ENCODE measurements at places on chromosomes 4 and X. TPM values are rescaled to one million over a fixed set of nuclear protein-coding genes. Genes with fewer than 3 reads are reported as not detected.

- no peaks in the 10 kb centered on the region for H3K27me3 ChIP-seq
- H3K4me1 ChIP-seq = peaks cover 13% of the 10 kb centered on the region
- no peak for DNase-seq
- H3K27ac ChIP-seq = no peak overlapping the region
Observed at GRCh38 chr4:8266508-8266907, 3.0 kb upstream of the HTRA3 start.

DNA sequence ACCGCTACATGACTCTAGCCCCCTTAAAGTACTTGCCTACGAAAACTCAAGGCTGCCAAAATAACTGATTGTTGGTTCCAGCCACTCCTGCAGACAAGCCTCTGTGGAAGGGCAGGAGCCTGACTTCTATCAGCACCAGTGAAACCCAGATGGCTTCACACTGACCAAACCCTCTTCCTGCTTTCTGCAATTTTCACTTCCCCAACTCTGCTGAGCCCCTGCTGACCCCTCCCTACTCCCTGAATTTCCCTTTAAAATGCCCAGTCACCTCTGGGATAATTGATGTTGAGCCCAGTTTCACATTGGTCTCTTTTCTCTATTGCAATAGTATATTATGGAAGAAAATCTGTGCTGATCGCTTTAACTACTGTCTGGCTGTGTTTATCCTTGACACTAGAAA is 61.6 kb upstream of the STS start:
- no peaks in the 10 kb centered on the region for H3K36me3 ChIP-seq
- no peaks in the 10 kb centered on the region for H3K4me1 ChIP-seq
- no peak overlapping the region for H3K27ac ChIP-seq
- DNase-seq = no peak

DNA sequence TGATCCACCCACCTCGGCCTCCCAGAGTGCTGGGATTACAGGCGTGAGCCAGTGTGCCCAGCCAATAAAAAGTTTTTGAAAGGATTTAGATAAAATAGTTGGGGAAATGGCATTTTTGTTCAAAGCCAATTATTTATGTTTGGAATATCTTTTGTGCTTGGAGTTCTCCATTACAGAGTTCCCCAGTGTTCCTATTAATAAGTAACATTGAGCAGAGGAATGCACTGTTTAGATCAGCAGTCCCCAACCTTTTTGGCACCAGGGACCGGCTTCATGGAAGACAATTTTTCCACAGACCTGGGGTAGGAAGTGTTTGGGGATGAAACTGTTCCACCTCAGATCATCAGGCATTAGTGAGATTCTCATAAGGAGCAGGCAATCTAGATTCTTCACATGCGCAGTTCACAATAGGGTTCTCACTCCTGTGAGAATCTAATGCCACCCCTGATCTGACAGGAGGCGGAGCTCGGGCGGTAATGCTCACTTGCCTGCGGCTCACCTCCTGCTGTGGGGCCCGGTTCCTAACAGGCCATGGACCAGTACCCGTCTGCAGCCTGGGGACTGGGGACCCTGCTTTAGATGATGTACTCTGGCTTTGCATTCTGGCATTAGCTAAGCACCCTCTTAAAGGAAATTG is 8.3 kb downstream of the PKD2 start:
- DNase-seq = no peak

GRCh38 chrX:133335027-133335426 is 80.3 kb downstream of the GPC4 start:
- H3K27ac ChIP-seq = no peak overlapping the region
- no peak for DNase-seq

DNA sequence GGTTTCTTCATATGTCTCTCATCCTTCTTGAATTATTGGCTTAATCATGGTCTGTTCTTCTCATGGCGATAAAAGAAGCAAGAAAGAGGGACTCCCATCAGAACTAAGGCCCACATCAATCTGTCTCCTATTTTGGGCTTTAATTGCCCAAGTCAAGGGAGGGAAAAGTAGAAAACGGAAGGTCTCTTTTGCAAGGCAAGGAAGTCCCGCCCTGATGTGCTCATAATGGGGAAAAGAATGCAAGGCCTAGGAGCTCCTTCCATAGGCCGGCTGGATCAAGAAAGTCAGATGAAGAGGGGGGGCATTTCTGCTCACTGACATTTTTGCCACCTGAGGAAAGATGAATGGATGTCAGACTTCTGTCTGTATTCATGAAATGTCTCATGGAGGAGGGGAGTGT is 127.7 kb upstream of the RPS6KA3 start:
- no peaks in the 10 kb centered on the region for H3K4me1 ChIP-seq
- no peaks in the 10 kb centered on the region for H3K27me3 ChIP-seq

DNA sequence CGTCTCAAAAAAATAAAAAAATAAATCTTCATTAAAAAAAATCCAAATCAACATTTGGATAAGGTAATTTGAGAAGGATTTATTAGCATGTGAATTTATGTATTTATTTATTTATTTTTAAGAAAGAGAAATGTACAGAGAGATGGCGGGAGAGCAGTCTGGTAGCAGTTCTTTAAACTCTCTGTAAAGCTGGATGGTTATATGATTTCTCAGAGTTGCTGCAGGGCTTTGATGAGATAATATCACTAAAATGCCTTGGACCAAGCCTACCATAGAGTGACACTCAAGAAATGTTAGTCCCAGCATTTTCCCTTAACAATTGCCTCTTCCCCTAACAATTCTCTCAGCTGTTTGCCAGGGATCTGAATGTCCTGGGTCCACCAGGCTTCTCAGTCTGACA is 103.4 kb upstream of the LNX1 start:
- no peaks in the 10 kb centered on the region for H3K4me1 ChIP-seq
- no peaks in the 10 kb centered on the region for H3K27me3 ChIP-seq
- no peak overlapping the region for H3K27ac ChIP-seq
- DNase-seq = no peak
- H3K36me3 ChIP-seq = no peaks in the 10 kb centered on the region
- H3K4me3 ChIP-seq = no peak overlapping the region

DMRTC1B gene
- not detected for total RNA-seq

- no peak overlapping the region for H3K4me3 ChIP-seq
- no peak overlapping the region for H3K27ac ChIP-seq
- H3K27me3 ChIP-seq = no peaks in the 10 kb centered on the region
- H3K36me3 ChIP-seq = no peaks in the 10 kb centered on the region
Observed at GRCh38 chrX:148311544-148311943, 188.9 kb upstream of the AFF2 start.

- H3K36me3 ChIP-seq = peaks cover 48% of the 10 kb centered on the region
- peaks cover 11% of the 10 kb centered on the region for H3K4me1 ChIP-seq
- no peak overlapping the region for H3K4me3 ChIP-seq
Observed at GRCh38 chr4:99886146-99886545, 8.1 kb downstream of the LAMTOR3 start.

GRCh38 chr4:99352602-99353537 is at the start of gene ADH1C:
Gene ADH1C (minus strand): TSS chr4:99352746. CDS start chr4:99352675, 71 bp downstream.
- no peaks in the 10 kb centered on the region for H3K27me3 ChIP-seq
- H3K27ac ChIP-seq = no peak within 1 kb of the TSS
- peaks cover 12% of the 10 kb centered on the region for H3K4me1 ChIP-seq

PSAPL1 gene
- total RNA-seq = not detected

DNA sequence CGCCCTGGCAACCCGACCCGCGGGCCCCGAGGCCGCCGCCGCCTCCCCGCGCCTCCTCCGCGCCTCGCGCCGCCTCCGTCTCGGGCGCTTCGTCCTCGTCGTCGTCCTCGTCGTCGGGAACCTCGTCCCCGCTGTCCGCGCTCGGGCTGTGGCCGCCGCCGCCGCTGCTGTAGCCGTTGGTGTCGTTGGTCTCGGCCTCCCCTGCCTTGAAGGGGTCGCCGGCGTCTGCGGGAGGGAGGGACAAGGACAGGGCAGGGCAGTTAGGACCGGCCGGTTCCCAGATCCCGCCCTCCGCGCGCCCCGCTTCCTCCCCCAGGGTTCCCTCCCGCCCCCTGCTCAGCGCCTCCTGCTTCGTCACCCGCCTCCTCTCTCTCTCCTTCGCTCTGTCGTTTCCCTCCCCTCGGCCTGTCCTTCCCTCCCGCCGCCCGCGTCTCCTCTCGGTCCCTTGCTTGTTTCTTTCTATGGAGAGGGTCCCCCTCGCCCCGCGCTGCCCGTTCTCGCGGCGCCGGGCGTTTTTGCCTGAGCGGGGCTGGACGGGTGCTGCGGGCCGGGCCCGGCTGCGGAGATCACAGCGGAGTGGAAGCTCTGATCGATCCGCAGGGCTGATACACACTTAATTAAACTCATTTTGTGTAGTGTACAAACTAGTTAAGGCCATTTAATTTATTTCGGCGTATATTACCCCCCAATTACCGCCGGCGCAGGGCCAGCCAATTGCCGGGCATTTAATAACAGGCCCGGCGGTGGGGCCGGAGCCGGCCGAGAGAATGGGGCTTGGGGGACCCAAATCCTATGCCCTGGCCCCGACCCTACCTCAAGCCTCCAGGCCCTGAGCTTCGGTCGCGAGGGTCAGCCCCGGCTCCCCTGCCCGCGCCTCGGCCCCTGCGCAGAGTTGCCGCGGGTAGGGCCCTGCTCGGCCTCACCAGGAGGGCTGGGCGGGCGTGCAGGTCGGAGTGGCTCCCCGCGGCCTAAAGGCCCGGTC is 2.4 kb downstream of the NKX1-1 start:
- no peaks in the 10 kb centered on the region for H3K36me3 ChIP-seq
- peaks cover 52% of the 10 kb centered on the region for H3K27me3 ChIP-seq
- H3K4me3 ChIP-seq = peak overlapping the region; percentile 31
- peaks cover 46% of the 10 kb centered on the region for H3K4me1 ChIP-seq

RAB40AL gene
- 9.6 TPM for total RNA-seq

DNA sequence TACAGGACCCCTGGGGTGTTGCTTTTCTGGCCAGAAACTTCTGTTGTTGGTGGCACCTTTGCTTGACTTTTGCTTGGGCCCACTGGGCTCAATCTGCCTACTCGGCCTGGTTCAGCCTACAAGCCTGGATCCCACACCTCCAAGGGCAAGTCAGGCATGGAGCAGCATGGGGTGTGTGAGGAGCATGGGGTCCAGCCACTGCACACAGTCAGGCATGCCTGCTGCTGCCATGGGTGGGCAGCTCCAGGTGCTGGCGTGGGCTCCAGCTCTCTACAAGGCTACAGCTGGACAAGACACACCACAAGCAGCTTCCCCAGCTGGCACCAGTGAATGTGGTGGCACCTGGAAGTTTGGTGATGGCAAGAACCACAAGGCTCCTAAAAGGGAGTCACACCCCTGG is 1683.1 kb upstream of the ADGRL3 start:
- no peak overlapping the region for H3K27ac ChIP-seq
- H3K4me1 ChIP-seq = no peaks in the 10 kb centered on the region
- H3K27me3 ChIP-seq = no peaks in the 10 kb centered on the region
- DNase-seq = no peak
- no peak overlapping the region for H3K4me3 ChIP-seq

GRCh38 chr4:77950203-77950602 is 87.6 kb downstream of the MRPL1 start:
- H3K27ac ChIP-seq = no peak overlapping the region
- DNase-seq = no peak
- no peaks in the 10 kb centered on the region for H3K4me1 ChIP-seq
- no peaks in the 10 kb centered on the region for H3K36me3 ChIP-seq
- H3K27me3 ChIP-seq = no peaks in the 10 kb centered on the region

- H3K27me3 ChIP-seq = no peaks in the 10 kb centered on the region
- H3K27ac ChIP-seq = no peak overlapping the region
- no peak for DNase-seq
- H3K36me3 ChIP-seq = no peaks in the 10 kb centered on the region
Observed at GRCh38 chrX:96909291-96909690, 25.6 kb downstream of the RPA4 start.

- no peak overlapping the region for H3K27ac ChIP-seq
- no peak overlapping the region for H3K4me3 ChIP-seq
- no peaks in the 10 kb centered on the region for H3K27me3 ChIP-seq
- H3K36me3 ChIP-seq = no peaks in the 10 kb centered on the region
- DNase-seq = no peak
Observed at GRCh38 chr4:135515295-135515694, 1313.7 kb upstream of the PABPC4L start.

ZNF595 gene
- 12.8 TPM for total RNA-seq

DNA sequence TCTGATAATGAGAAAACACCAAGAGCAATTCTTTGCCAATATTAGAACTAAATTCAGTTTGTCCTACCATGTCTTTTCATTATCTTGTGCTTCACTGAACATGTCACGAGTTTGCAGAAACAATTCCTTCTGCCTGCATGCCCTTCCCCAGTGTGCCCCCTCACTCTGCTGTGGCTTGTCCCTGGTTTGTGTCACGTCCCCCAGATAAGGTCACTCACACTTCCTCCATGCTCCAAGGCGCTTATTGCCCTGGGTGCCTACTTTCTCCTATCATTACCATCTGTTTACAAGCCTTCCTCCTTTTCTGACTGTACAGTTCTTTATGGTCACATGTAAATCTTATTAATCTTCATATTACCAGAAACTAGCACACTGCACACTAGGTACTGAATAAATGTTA is 394.1 kb downstream of the KCNIP4 start:
- H3K27ac ChIP-seq = no peak overlapping the region
- H3K36me3 ChIP-seq = no peaks in the 10 kb centered on the region
- peaks cover 14% of the 10 kb centered on the region for H3K4me1 ChIP-seq
- H3K27me3 ChIP-seq = no peaks in the 10 kb centered on the region
- no peak for DNase-seq
- H3K4me3 ChIP-seq = no peak overlapping the region

RNF175 gene
- total RNA-seq = 2.2 TPM

- no peak overlapping the region for H3K4me3 ChIP-seq
- no peaks in the 10 kb centered on the region for H3K4me1 ChIP-seq
- H3K27me3 ChIP-seq = no peaks in the 10 kb centered on the region
- H3K27ac ChIP-seq = no peak overlapping the region
- no peak for DNase-seq
Observed at GRCh38 chrX:109959356-109959871, 43.5 kb upstream of the TMEM164 start.

GRCh38 chr4:164876700-164877324 is at the start of gene APELA:
Gene APELA (plus strand): TSS chr4:164877178. CDS start chr4:164877332, 154 bp downstream.
- no peak within 1 kb of the TSS for H3K4me3 ChIP-seq
- H3K4me1 ChIP-seq = no peaks in the 10 kb centered on the region
- H3K27me3 ChIP-seq = no peaks in the 10 kb centered on the region

DNA sequence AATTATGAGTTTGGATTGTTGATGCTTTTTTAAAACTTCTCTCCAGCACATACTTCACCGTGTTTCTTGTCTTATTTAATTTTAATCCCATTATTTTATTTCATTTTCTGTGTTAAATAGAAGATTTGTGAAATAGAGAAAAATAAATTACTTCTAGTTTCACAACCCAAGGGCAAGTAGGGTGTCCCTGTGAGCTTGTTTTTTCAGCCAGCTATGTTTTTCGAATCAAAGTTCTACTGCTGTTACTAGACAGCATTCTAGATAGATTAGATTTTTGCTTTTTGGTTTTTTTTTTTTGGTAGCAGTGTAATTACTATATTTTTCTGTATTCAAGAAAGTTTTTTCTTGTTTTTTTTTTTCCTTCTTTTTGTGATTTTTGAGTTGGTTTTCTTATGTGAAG is 59.9 kb downstream of the RBPJ start:
- no peak overlapping the region for H3K4me3 ChIP-seq
- H3K36me3 ChIP-seq = no peaks in the 10 kb centered on the region
- peaks cover 27% of the 10 kb centered on the region for H3K4me1 ChIP-seq
- no peak overlapping the region for H3K27ac ChIP-seq
- DNase-seq = no peak

CDX4 gene
- not detected for total RNA-seq

PPP2R3B gene
- 28.5 TPM for total RNA-seq

ZNF185 gene
- total RNA-seq = 98.2 TPM

CXXC4 gene
- total RNA-seq = 0.74 TPM
